ENCODE measurements at places on chromosomes 1 and 21. TPM values are rescaled to one million over a fixed set of nuclear protein-coding genes. Genes with fewer than 3 reads are reported as not detected.

Gene FTCD
- total RNA-seq = not detected

Gene SLC22A15
- total RNA-seq = 0.74 TPM

Gene RIT1
- 22.8 TPM for total RNA-seq

Gene HAX1
- 100 TPM for total RNA-seq

Gene KIF26B
- total RNA-seq = 0.04 TPM
